ENCODE measurements at places on chromosomes 11 and 22. TPM values are rescaled to one million over a fixed set of nuclear protein-coding genes. Genes with fewer than 3 reads are reported as not detected.

Gene OR5A1
- not detected for total RNA-seq

Gene ALDH3B2
- not detected for total RNA-seq

Gene PHETA2
- 11.3 TPM for total RNA-seq

Gene CREB3L1
- 285 TPM for total RNA-seq

Gene PTPRCAP
- total RNA-seq: 0.50 TPM

Gene OSBP2
- total RNA-seq: 0.37 TPM

Gene OR9G4
- total RNA-seq: not detected

Gene GAB4
- total RNA-seq: not detected

Gene STK33
- total RNA-seq: 0.18 TPM

Gene SAAL1
- total RNA-seq: 15.8 TPM

Gene JHY
- 6.3 TPM for total RNA-seq

Gene CCDC116
- 0.16 TPM for total RNA-seq

Gene MMP10
- 0.83 TPM for total RNA-seq

Gene MS4A15
- total RNA-seq: not detected

DNA sequence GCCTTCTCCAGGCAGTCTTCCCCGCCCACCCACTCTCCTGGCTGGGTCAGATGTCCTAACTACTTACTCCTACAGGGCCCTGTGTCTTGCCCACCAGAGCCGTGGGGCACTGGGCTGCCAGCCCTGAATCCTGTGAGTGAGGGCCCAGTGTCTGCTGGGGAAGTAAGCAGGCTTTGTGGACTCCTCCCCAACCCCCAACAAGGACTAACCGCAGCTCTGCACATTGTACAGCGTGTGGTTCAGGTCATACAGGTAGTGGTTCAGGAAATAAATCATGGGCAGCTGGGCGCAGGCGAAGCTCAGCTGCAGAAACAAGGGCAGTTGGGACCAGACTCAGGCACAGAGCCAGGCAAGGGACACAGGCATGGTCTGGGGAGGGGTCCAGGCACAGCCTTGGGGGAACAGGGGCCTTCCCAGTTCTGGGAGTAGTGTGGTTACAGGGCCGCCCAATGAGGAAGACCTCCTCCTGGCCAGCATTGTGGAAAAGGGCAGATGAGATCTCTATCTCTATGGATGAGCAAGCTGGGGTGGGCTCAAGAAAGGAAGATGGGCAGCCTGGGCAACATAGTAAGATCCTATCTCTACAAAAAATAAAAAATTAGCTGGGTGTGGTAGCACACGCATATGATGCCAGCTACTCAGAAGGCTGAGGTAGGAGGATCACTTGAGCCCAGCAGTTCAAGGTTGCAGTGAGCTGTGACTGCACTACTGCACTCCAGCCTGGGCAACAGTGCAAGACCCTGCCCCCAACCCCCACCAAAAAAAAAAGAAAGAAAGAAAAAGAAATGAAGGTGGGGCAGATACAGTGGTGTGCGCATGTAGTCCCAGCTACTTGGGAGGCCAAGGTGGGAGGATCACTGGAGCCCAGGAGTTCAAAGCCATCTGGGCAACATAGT lies 5.5 kb downstream of the UNC93B1 start:
- DNase-seq: no peak

DNA sequence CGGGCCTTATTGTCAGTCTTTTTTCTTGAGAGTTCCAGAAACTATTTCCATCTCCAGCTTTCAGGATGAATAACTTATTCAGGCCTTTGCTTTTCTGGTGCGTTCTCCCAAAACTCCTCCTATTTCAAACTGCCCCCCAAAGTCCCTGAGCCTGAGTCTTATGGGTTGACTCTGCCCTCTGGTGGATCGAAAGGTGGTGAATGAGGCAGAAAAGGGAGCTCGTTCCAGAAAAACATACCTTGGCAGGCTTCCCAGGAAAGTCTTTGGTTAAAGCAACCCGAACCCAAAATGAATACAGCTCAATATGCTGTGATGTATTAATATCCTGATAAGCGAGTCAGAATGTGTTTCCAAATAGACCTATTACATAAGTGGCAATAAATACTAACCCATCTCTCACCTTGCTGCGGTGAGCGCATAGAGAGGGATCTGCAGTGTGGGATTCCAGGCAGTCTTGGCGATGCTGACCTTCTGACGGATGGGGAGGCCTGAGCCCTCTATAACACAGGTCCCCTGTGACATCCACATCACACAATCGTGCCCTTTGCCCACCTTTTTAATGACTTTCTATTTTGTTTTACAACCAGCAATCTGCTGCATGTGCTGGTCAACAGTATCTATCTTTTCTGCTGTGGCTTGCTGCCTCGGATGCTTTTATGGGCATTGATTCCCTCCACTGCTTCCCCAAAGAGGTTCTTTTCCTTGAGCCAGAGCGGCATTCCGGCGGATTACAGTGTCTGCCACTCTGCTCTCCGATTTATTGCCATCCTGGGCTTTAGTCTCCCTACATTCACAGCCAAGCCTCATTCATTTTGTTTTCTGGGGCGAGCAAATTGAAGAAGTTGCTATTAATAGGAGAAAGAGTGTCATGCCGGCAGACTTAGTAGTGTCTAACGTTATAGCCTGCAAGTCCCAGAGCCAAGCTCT lies 756.8 kb downstream of the NTM start:
- DNase-seq: peak; percentile 85

DNA sequence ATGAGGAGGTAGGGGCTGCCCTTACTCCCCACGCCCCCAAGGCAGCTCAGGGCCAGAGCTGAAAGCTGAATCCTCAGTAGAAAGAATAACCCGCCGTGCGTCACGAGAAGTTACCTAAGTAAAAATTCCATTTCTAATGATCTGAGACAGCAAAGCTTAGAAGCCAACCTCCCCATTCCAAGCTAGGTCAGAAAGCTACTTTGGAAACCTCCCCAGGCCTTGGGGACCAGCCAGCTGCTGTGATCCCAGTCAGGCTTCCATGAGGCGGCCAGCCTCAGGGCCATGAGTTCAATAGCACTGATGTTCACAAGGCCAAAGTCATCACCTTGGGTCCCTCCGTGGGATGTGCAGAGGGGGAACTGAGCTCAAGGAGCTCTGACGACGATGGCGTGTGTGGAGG lies 6.9 kb downstream of the SHISAL1 start:
- no peak for DNase-seq

DNA sequence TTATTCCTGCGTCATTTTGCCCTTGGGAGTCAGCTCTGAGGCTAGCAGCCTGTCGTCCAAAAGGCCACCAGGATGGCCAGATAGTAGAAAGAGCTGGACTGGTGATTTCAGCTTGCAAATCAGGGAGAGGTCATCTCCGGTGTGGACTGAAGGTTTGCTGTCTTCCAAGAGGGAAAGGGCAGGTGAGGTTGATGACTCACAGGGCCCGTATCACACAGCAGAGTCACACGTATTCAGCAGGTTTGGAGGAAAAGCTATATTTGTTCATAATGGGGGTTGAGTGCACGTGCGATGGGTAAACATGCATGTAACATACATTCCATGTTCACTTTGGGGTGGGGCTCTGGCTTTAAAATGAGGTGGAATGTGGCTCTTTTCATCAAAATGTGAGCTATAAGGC lies 25.6 kb downstream of the MRPL21 start:
- no peak for DNase-seq

- DNase-seq: no peak
Observed at GRCh38 chr11:197741-198235, 4.9 kb downstream of the SCGB1C1 start.

DNA sequence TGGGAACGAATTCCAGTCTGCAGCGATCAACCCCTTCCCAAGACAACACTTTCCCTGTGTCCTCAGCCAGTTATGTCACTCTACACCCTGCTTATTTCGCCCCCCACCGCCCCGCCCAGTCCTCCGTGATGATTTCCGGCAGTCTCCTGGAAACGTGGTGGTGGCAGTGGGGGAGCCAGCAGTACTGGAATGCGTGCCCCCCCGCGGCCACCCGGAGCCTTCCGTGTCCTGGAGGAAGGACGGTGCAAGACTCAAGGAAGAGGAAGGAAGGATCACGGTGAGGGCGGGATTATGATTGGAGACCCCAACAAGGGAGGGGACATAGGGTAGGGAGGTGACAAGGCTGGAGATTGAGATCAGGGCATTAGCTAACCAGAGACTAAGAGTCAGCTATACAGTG lies 4.1 kb downstream of the ROBO3 start:
- no peak for DNase-seq

DNA sequence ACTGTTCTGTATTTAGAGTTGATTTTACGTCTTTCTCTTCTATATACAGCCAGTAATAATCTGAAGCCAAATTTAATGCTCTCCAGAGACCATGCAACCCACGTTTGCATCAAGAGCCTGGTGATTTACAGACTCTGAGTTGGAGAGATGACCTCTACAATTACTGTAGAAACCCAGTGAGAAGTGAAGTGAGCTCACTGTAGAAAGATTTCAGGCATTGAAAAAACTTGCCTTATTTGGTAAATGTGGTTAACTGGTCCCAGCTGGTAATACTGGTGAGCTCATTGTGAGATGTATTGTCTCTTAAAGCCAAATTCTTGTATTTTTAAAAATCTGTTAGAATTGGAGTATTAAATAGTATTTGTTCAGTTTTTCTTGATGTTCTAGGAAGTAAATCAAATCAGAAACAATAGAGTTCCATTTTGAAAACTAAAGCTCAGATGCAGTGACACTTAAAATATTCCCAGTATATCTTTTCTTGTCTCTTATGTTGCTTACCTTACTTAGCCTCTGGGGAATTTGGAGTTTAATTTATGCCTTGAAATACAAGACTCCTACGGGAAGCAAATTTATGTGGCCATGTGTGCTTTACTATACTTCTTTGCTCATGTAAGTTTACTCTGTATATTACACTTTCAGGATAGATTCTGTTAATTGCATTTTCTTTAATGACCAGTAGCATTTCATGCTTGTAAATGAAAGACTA lies 189.9 kb downstream of the ARHGAP42 start:
- peak; percentile 91 for DNase-seq

DNA sequence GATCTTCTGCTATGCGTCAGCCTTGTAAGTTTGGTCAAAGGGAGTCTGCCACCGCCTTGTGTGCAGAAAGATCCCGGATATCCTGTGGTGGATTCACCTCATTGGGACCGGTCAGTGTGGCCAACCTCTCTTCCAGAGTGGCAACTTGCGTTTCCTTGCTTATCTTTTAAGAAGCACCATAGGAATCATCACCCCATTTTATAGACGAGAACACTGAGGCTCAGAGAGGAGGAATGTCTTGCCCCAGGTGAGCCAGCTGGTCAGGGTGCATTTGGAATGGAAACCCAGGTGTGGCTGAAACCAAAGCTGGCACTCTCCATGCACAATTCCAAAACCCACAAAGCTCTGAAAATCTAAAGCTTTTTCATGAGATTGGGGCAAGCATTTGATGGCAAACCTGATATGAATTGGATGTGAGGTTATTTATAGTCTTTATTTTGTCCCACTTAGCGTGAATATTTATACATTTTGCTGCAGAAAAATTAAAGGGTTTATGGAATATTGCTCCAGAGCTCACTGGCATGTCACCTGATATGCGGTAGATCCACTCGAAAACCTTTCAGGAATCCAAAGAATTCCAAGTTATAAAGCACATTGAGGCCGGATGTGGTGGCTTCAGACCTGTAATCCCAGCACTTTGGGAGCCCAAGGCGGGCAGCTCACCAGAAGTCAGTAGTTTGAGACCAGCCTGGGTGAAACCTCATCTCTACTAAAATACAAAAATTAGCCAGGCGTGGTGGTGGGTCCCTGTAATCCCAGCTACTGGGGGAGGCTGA lies 12.1 kb upstream of the EIF3D start:
- no peak for DNase-seq

GRCh38 chr11:78020246-78020645 lies 2.8 kb downstream of the KCTD14 start:
- no peak for DNase-seq

DNA sequence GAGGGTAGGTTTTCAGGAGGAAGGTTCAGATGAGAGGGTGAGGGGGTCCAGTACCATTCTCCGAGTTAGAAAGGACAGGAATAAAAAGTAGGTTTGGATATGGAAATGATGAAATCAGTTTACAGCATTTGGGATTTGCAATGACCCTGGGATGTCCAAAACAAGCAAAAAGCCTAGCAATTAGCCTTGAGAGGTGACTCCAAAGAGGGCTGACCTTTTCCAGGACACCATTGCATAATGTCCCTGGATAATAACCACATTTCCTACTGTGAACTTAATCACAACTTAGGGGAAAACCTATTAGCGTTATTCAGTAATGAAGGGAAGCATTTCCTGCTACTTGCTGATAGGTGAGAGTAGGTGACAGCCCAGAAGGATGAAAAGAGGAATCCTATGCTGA lies 101.4 kb upstream of the ARHGAP42 start:
- DNase-seq: no peak

DNA sequence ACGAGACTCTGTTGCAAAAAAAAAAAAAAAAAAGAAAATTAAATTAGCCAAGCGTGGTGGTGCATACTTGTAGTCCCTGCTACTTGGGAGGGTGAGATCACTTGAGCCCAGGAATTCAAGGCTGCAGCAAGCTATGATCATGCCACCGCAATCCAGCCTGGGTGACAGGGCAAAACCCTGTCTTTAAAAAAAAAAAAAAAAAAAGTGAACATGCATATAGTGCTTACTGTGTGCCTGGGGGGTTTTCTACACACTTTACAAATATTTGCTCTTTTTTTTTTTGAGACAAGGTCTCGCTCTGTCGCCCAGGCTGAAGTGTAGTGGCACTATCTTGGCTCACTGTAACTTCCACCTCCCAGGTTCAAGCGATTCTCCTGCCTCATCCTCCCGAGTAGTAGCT lies 12.9 kb downstream of the TPST2 start:
- no peak for DNase-seq

GRCh38 chr22:19812910-19813309 lies 41.8 kb downstream of the GNB1L start:
- DNase-seq: no peak

DNA sequence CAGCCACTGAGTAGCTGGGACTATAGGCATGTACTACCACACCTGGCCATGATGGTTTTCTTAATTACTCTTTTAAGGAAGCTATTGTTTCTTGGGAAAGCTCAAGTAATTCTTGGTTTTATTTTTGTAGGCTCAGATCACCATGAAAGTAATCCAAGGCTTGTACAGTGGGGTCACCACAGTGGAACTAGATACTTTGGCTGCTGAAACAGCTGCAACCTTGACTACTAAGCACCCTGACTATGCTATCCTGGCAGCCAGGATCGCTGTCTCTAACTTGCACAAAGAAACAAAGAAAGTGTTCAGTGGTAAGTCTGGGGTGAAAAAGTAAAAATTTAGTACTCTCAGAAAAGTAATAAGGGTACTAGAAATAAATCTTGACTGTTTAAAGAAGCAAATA lies 11.3 kb downstream of the RRM1 start:
- no peak for DNase-seq

- peak; percentile 69 for DNase-seq
Observed at GRCh38 chr22:28710576-28711191, 30.9 kb downstream of the CHEK2 start.

GRCh38 chr11:199004-199581 lies 6.2 kb downstream of the SCGB1C1 start:
- DNase-seq: no peak

- peak; percentile 12 for DNase-seq
Observed at GRCh38 chr11:79353706-79354105, 87.1 kb downstream of the TENM4 start.

DNA sequence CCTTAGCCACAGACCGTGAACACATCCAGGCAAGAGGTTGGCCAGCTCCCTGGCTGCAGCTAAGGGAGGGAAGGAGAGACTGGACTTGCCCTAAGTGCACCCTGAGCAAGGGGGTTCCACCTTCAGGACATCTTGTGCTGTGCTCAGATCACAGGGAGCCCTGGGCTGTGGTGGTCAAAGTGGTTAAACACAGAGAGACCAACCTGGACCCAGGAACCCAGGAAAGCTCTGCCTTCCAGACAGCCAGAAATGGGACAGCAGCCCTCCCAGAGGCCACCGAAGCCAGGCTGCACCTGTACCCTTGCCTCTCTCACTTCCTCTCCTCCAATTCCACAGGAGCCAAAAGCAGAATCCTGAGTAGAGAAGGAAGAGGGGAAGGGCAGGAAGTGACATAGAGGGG lies 105.2 kb upstream of the TMEM45B start:
- DNase-seq: no peak
